ENCODE measurements at places on chromosomes 1 and 21.
A peak's percentile ranks its signal among the peaks of the same experiment; 100 is the strongest.

GRCh38 chr21:42384989-42385388 lies 10.9 kb downstream of the TMPRSS3 start:
- DNase-seq, result no peak

- DNase-seq, result no peak
Measured at GRCh38 chr1:44292651-44293050, 62.4 kb downstream of the ERI3 start.

DNA sequence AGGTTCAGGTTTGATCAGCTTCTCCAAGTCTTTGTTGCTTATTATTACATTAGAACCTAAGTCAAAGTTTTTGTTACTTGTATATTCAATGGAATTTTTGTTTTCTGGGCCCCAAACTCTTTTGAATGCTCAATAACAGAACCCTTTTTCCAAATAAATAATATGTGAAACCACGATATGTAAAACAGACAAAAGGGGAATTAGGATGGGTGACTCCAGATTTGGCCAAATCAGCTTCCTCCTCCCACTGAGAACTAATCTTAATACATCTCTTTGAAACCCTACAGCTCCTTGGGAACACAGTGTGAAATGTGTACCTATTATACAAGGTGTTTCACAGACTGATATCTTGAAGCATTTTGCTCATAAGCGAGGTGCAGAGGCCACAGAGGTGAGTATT lies 67.0 kb upstream of the TNFSF18 start:
- no peak for DNase-seq

DNA sequence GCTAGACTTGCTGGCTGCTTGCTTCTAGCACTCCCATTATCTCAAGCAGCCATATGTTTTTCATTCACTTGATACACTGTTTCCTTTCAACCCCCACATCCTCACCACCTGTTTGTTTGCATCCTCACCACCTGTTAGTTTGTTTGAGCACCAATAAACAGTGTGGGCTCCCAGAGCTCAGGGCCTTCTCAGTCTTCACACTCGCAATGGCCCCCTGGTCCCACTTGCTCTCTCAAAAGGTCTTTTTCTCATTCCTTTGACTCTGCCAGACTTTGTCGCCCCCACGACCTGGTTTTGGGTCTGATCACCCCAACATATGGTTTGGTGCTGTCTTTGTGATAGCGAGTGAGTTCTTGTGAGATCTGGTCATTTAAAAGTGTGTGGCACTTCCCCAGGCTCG lies 6.2 kb upstream of the PADI4 start:
- no peak for DNase-seq

DNA sequence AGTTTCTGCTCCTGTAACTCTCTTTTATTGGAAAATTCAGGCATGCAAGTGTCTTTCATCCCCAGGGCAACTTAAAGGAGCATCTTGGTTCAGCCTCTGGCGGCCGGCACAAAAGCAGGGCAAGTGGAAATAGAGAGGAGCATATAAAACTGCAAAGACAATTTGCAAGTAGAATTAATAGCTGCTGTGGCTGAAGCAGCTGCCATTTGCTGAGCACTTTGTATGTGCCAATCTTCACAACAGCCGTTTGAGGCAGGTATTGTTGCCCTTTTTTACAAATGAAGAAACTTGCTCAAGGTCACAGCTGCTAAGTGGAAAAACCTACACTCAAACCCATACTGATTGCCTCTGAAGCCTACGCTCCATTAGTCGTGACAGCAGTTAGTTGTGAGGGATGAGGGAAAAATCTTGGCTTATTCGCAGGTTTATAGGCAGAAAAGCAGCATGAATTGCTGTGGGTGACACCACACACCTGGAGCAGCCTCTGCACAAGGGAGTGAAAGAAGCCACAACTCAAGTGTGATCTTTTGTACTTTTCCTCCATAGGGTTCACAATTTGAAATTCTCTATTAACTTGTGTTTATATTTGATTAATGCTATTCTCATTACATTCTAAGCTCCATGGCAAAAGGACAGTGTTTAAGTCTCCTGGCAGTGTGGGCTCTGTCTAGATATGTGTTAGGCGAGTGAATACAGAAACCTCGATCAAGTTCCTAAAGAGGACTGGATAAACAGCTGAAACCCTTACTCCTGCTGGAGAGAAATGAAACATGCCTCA lies 99.0 kb upstream of the BEND5 start:
- no peak for DNase-seq

- DNase-seq, result no peak
Measured at GRCh38 chr1:235712812-235713211, 63.2 kb upstream of the GNG4 start.

DNA sequence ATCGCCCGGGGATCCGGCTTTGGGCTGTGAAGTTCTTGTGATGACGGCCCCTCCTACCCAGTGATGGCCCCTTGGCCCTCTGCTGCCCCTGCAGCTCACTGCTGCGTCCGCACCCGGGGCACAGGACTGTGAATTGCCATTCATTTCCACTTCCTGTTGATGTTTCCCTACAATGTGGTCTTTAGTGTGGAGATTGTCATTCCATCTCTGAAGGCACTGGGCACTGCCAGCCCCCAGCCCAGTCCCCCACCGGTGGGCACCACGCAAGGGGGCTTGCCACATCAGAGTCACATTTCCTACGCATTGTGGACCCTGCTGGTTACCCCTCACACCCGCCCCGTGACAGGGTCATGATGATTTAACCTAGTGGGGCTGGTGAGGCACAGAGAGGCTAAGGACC lies 2.5 kb upstream of the MX2 start:
- no peak for DNase-seq

DNA sequence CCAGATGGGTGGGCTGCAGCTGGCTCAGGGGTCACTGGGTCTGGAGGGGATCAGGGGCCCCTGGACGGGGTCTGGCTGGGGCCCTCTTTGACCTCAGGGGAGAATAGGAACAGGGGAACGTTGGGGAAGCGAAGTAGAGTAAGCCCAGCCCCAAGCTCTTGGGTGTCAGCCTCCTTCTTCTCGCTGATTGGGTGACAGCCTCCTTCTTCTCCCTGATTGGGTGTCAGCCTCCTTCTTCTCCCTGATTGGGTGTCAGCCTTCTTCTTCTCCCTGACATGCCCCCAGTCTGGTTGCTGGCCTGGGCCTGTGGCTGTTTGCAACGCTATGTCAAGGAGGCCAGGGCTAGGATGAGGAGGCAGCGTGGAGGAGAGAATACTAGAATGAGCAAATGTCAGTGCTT lies 76.7 kb upstream of the CASZ1 start:
- DNase-seq, result no peak

- DNase-seq, result no peak
Measured at GRCh38 chr1:212651521-212651920, 43.0 kb downstream of the ATF3 start.

DNA sequence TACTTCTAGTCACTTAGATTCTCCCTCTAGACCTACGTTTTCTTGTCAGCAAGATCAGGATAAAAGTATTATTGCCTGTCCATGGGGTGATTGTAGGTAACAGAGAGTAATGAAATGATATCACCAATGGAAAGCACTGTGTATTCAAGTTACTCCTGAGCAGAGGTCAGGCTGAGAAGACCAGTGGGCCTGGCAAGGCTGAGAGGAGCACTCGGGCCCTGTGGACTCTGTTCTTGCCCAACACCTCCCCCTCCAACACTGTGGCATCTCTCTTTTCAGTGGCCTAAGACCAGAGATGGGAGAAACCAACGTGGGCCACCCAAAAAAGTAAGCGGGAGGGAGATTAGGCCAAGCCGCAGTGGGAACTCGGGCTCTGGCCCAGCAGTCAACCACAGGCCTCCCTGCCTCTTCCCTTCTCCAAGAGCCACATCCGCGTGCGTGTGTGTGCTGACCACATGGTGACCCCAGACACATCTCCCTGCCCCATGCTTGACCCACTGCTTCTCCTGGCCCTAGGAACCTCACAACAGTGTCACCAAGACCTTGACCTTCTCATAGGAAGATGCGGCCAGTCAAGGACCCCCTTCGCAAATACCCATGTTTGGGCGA lies 12.3 kb downstream of the RORC start:
- DNase-seq, result no peak

GRCh38 chr1:19612530-19612929 lies 31.6 kb upstream of the NBL1 start:
- no peak for DNase-seq

DNA sequence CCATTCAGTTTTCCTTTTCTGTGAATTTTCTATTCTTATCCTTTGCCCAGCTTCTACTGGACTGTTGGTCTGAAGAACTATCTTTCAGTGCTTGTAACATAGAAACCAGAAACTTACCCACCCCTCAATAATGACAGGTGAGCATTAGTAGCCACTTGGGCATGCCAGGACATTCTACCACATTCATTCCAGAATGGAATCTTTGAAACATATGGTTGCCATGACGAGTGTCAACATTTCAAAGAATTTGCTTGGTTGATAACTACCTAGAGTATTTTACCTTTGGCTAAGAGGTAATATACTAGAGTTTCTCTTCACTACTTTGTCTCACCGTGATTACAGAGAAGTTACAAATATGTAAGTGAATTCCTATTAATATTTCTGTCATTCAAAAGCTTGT lies at the start of gene MROH9:
TSS of gene MROH9 (plus strand) at position 304 of the 400 bp plus-strand sequence. CDS start 10,023 bp downstream, outside the sequence.
- no peak for DNase-seq

GRCh38 chr1:14735841-14736240 lies 137.4 kb downstream of the KAZN start:
- no peak for DNase-seq

GRCh38 chr1:45266151-45266801 lies 59.9 kb upstream of the ZSWIM5 start:
- no peak for DNase-seq

GRCh38 chr21:34133392-34133791 lies 60.0 kb downstream of the MRPS6 start:
- DNase-seq, result no peak

- DNase-seq, result peak; percentile 98
Measured at GRCh38 chr1:231337472-231338269, at the start of gene EXOC8. TSS of gene EXOC8 (minus strand) at chr1:231337852. CDS start at chr1:231337745, 107 bp downstream.

- no peak for DNase-seq
Measured at GRCh38 chr1:50637460-50637859, 214.2 kb upstream of the DMRTA2 start.
